A549 treated with AZD2906 at 1 μM for 4 hours (cell line): ENCODE measurements at places on chromosomes 7 and 10. TPM values are rescaled to one million over a fixed set of nuclear protein-coding genes. Genes with fewer than 3 reads are reported as not detected.

C7orf25 gene
- total RNA-seq = 1.3 to 3.3 TPM (median 2.0 TPM) in 5 replicates

TUBB8 gene
- total RNA-seq = 0.05 to 0.12 TPM (median 0.07 TPM) in 3 of 5 replicates, not detected in the others

TMEM139 gene
- total RNA-seq = 0.66 to 1.2 TPM (median 1.2 TPM) in 5 replicates

FAM180A gene
- total RNA-seq = 0.05 TPM in 2 of 5 replicates, not detected in the others

LIPJ gene
- not detected in 5 replicates for total RNA-seq

CDHR1 gene
- 0.07 to 0.13 TPM (median 0.10 TPM) in 5 replicates for total RNA-seq

AP4M1 gene
- 13.4 to 15.1 TPM (median 14.2 TPM) in 5 replicates for total RNA-seq

CTTNBP2 gene
- 0.21 to 0.61 TPM (median 0.26 TPM) in 5 replicates for total RNA-seq

FANK1 gene
- 1.8 to 2.7 TPM (median 2.2 TPM) in 5 replicates for total RNA-seq

GPR141 gene
- total RNA-seq = 0.10 TPM in 1 of 5 replicates, not detected in the others

CLDN15 gene
- 7.0 to 12.8 TPM (median 10.9 TPM) in 5 replicates for total RNA-seq

ACSM6 gene
- total RNA-seq = not detected in 5 replicates

FKBP6 gene
- total RNA-seq = not detected in 5 replicates

TRA2A gene
- 72.8 to 77.9 TPM (median 75.2 TPM) in 5 replicates for total RNA-seq

PLEKHA1 gene
- total RNA-seq = 16.5 to 24.2 TPM (median 21.9 TPM) in 5 replicates

HECW1 gene
- 15.3 to 20.0 TPM (median 18.4 TPM) in 5 replicates for total RNA-seq

FOXI2 gene
- total RNA-seq = not detected in 5 replicates

SFR1 gene
- total RNA-seq = 12.1 to 16.2 TPM (median 12.6 TPM) in 5 replicates

UCMA gene
- not detected in 5 replicates for total RNA-seq

MRLN gene
- not detected in 5 replicates for total RNA-seq

AKR1C8 gene
- total RNA-seq = 0.08 to 0.25 TPM in 2 of 5 replicates, not detected in the others

MBL2 gene
- total RNA-seq = not detected in 5 replicates

PNLIPRP3 gene
- total RNA-seq = 0.03 to 0.07 TPM (median 0.04 TPM) in 5 replicates

FAM25A gene
- total RNA-seq = not detected in 5 replicates

TCAF2 gene
- 1.2 to 1.5 TPM (median 1.4 TPM) in 5 replicates for total RNA-seq

RNLS gene
- total RNA-seq = 6.9 to 9.3 TPM (median 8.8 TPM) in 5 replicates

CCL24 gene
- 0.18 TPM in 1 of 5 replicates, not detected in the others for total RNA-seq

C10orf143 gene
- 0.45 to 0.86 TPM (median 0.59 TPM) in 5 replicates for total RNA-seq
